ENCODE measurements at places on chromosomes 13 and 19. TPM values are rescaled to one million over a fixed set of nuclear protein-coding genes. Genes with fewer than 3 reads are reported as not detected.

OR10H1 gene
- total RNA-seq = not detected

IGFL3 gene
- total RNA-seq = not detected

FUT6 gene
- not detected for total RNA-seq

TNNI3 gene
- not detected for total RNA-seq

SLC7A9 gene
- not detected for total RNA-seq

NLRP4 gene
- total RNA-seq = 4.0 TPM

TMTC4 gene
- total RNA-seq = 19.4 TPM

CD37 gene
- total RNA-seq = 352 TPM

RUBCNL gene
- total RNA-seq = 352 TPM

PSG1 gene
- total RNA-seq = not detected

PRSS57 gene
- not detected for total RNA-seq

DPRX gene
- not detected for total RNA-seq

- DNase-seq = no peak
Measured at GRCh38 chr13:112054616-112055015, 12.3 kb upstream of the SOX1 start.

DNA sequence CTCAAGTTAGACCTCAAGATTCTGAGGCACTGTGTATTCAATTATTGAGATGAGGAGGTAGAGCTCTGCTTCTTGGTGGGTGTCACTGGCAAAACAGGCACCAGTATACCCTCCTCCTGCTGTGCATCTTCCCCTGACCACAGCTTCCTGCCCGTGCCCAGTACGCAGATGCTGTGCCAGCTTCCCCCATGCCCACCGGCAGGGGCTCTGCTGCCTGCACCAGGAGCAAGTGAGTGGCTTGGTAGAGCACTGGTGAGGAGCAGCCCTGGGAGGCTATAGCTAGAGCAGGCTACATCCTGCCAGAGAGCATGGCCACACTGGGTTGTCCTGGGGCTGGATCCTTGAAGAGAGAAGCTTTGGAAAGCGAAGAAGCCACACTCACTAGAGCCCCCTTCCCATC, 21.0 kb upstream of the RNF17 start:
- DNase-seq = no peak

- no peak for DNase-seq
Measured at GRCh38 chr13:84445776-84446175, 563.5 kb upstream of the SLITRK1 start.

GRCh38 chr19:47444388-47444821, 25.1 kb upstream of the MEIS3 start:
- DNase-seq = no peak

DNA sequence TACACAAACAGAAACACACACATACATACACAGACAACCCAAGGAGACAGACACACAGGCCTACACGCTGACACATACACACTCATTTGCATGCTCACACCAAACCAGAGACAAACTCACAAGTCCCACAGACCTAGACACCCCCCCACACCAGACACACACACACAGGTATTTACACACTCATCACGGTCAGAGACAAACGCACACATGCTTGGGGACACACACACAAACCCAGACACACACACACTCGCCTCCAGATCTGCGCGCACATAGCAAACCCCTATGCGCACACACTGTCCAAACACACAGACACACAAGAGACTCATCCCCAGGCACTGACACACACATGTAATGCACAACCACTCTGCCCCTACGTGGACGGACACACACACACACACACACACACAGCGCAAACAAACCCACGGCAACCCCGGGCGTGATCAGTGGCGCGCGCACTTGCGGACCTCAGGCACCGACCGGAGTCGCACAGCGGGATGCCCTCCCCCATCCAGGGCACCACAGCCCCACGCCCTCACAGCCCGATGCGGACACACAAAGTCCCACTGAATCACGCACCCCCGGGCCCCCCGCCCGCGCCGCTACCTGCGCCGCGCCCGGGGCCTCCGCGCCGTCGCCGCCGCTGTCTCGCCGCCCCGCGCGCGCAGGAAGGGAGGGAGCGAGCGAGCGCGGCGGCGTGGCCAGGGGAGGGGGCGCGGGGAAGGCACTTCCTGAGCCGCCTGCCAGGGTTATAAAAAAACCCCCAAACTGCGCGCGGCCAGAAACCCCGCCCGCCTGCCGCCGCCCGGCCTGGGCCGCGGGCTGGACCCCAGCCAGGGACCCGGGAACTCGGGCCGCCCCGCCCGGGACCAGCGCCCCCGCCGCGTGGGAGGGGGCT, at the start of gene ADAMTS10:
TSS of gene ADAMTS10 (minus strand) at position 675 of the 895 bp plus-strand sequence. CDS start 5,005 bp downstream, outside the sequence.
- DNase-seq = no peak

DNA sequence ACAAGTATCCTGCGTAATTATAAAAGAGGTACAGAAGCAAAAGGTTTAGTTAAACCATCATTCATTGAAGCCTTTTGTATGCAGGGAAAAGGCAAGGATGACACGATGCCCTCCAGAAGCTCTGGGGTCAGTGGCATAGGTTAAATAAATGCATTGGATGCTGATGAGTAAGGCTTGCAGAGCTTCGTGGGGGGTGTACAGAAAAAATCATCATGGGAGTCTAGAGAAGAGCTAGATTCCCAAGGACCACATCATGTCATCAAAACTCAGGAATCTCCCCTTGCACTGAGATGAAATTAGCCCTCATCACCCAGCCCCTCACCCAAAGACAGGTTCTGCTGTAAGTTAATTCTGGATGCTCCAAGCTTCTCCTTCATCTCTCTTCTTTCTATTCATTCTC, 8.3 kb downstream of the FPR1 start:
- DNase-seq = no peak

- DNase-seq = no peak
Measured at GRCh38 chr13:35961461-35962220, 169.5 kb downstream of the DCLK1 start.

- peak; percentile 51 for DNase-seq
Measured at GRCh38 chr19:19444681-19445155, 39.2 kb downstream of the GATAD2A start.

GRCh38 chr13:109576331-109576813, 210.0 kb downstream of the IRS2 start:
- DNase-seq = no peak

- no peak for DNase-seq
Measured at GRCh38 chr19:58037927-58038687, 4.3 kb downstream of the ZSCAN1 start.

DNA sequence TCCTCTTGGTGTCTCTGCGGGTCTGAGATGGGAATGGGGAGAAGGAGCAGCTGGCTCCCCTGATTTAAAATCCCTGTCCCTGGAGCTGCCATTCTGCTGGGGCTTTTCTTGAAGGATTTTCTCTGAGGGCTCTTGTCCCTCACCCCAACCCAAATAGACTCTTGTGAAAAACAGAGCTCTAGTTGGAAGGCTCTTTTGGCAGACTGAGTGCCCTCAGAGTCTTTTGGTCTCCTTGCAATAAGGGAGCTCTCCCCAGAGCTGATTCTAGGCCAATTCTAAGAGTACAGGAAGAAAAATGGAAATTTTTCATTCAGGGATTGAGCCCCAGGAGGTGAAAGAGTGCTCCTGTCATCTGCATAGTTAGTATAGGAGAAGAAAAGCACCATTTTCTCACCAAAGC, 238.3 kb downstream of the COG6 start:
- DNase-seq = no peak

GRCh38 chr19:55504252-55504603, 16.0 kb downstream of the SSC5D start:
- DNase-seq = no peak

GRCh38 chr13:33108620-33109019, 92.4 kb downstream of the KL start:
- DNase-seq = no peak

GRCh38 chr13:95391362-95391761, 90.1 kb upstream of the ABCC4 start:
- DNase-seq = no peak

DNA sequence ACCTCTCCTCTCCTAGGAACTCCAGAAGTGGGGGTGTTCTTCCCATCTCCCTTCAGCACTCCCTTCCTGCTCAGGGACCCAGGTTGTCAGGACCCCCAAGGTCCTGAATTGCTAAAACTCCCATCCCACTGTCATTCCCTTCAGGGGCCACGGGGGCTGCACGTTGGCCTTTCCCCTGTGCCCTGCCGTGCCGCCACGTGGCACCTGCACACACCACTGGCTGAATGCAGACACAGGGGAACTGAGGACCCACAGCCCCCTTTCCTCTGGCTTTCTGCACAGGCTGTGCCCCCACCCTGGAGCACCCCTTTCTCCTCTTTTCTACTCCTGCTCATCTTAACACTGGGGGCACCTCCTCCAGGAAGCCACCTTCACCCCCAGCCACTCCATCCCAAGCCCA, 9.0 kb downstream of the SHANK1 start:
- no peak for DNase-seq

- no peak for DNase-seq
Measured at GRCh38 chr13:99663185-99663825, 162.0 kb downstream of the TM9SF2 start.

- DNase-seq = no peak
Measured at GRCh38 chr13:86900906-86901305, 770.3 kb upstream of the SLITRK5 start.

GRCh38 chr19:44988896-44989556, 12.2 kb upstream of the RELB start:
- DNase-seq = peak; percentile 88

GRCh38 chr19:46076031-46076880, 35.5 kb upstream of the IGFL4 start:
- DNase-seq = no peak

GRCh38 chr19:31275068-31275334, 74.2 kb downstream of the TSHZ3 start:
- DNase-seq = no peak

DNA sequence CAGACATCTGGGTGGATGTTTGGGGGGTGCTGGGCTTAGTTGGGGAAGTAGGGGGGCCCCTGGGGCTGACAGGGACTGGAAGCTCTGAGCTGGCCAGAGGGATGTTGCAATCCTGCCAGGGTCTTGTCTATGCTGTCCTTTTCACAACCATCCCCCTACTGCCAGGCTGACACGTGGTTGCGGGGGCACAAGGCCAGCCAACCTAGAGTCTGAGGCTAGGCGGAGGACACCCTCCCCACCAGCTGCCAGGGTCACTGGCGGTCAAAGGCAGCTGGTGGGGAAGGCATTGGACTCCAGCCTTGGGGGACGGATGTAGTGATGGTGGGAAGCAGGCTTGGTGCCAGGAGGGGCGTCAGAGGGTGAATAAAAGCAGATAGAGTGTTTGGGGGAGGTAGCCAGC, 1.6 kb upstream of the APOC1 start:
- DNase-seq = no peak

GRCh38 chr13:75749407-75749806, 113.3 kb downstream of the LMO7 start:
- no peak for DNase-seq

DNA sequence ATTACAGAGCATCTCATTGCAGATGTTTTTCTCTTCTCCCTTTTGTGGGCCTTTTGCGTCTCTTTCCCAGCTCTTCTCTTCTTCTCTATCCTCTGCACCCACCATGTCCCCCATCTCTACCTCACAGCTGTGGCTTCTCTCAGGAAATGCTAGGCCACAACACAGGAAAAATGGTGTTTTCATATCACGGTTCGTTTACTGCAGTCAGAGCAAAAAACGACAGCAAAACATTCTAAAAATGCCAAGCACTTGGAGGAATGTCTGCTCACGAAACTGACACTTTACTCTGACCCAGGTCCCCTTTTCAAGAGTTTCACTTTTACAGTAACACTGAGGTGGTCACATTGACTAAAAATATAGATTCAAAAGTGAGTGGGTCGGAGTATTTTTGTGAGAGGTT, 152.2 kb downstream of the DCT start:
- DNase-seq = peak; percentile 49

- DNase-seq = peak; percentile 19
Measured at GRCh38 chr19:45276284-45276687, 25.2 kb downstream of the MARK4 start.

GRCh38 chr13:26508885-26509284, 48.6 kb upstream of the WASF3 start:
- DNase-seq = no peak

DNA sequence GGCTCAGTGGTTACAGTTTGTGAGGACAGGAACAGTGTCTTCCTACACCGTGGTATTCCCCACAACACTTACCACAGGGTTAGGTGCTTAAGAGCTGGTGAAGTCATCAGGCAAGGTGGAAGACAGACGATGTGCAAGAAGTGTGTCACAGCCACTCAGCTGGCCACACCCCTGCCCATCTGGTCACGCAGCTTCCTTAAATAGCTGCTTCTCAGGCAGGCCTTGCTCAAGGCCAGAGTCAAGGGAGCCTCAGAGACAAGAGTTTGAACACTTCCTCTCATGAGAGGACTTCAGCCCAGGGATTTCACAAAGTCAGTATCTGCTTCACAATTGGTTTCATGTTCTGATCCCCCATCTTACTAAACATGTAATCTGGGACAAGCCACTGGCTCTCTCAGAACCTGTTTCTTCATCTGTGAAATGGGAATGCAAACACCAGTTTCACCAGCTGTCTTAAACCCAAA, 80.3 kb upstream of the FRY start:
- no peak for DNase-seq

DNA sequence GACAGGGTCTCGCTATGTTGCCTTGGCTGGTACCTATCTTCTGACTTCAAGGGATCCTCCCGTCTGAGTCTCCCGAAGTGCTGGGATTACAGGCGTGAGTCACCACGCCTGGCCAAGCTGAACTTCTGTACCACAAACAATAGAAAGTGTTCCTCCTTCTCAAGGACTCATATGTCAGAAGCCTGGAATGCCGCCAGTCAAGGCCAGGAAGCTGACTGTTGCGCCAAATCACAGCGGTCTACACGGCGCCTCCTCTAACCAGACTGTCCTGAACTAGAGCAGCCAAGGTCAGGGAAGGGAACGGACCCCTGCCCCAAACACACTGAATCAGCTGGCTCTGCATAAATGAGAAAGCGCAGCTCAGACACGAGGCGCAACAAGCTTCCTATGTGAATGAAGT, 14.6 kb downstream of the RAB20 start:
- no peak for DNase-seq

DNA sequence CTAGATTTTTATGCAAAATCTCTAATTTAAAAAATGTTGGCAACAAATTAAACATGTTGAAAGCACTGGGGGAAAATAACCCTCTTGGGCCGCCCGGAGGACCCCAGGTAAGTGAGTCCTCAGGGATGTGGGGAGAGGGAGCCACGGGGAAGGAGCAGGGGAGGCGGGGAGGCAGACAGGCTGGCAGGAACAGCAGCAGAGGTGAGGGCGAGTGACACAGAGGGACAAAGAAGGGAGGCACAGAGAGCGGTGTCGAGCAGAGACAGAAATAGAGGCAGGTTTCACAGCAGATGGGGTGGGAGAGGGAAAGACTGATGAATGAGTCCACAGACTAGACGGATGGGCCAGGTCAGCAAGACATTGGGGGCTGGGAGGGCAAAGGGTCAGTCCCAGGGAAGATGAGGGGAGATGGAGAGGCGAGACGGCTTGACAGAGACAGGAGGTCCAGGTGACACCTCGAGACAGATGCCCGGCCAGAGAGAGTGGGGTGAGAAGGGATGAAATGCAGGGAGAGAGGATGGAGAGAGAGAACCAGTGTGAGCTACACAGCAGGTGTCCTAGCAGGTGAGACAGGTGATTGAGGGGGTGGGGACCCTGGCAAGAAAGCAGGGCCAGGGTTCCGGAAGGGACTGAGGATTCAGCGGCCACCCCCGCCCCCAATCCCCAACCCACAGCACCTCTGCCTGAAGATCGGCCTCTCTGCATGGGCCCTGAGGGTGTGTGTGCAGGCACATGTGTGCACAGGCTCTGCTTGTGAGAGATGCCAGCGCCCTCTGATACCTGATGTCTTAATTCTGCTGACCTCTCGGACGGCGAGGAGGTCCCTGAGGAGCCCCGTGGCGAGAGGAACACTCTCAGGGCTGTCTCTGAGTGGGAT, 3.8 kb downstream of the LRRC4B start:
- no peak for DNase-seq

- no peak for DNase-seq
Measured at GRCh38 chr13:46640843-46641242, 87.9 kb downstream of the LRCH1 start.

GRCh38 chr13:99056381-99057014, 78.6 kb upstream of the DOCK9 start:
- no peak for DNase-seq

Data from OCI-LY7 (cell line).